HAP-1 (cell line): ENCODE measurements at places on chromosomes 2 and 18.

DNA sequence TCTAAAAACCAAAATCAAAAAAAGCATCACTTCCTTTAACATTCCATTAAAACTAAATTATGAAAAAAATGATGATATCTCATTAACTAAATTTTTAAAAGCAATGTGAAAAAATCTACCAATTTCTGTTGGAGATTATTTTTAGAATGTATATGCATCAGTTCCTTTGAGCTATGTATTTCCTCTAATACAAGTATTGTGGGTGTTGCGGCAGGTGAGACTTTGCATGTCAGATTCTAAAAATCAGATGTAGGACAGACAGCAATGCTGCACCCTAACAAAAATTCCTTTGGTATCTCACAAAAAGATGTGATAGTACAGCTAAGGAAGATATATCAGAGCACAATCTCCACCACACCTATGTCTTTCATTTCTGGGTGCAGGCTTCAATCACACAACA is 6.8 kb downstream of the MBD2 start:
- no peak for DNase-seq

GRCh38 chr2:44547718-44548117 is 186.0 kb downstream of the CAMKMT start:
- DNase-seq = peak; percentile 39

GRCh38 chr2:9276901-9277451 is 70.4 kb downstream of the ASAP2 start:
- no peak for DNase-seq

DNA sequence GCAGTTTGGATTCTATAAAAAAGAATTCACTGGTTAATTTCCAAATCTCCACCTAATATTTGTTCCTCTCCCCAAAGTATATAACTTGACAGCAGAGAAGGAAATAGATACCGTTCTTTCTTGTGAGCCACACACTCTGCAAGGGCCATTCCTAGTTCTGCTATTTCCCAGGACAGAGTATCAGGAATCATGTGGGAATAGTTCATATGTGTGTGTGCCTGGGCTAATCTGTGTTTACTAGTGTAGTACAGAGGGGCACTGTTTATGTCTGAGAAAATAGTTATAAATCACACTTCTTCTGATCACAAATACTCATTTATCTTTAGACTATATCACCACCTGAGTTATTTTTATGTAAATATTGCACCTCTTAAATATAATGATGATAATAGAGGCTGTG is 296.7 kb downstream of the ARHGAP15 start:
- DNase-seq = no peak
